ENCODE measurements at places on chromosomes 3 and 15.
A peak's percentile ranks its signal among the peaks of the same experiment; 100 is the strongest.

DNA sequence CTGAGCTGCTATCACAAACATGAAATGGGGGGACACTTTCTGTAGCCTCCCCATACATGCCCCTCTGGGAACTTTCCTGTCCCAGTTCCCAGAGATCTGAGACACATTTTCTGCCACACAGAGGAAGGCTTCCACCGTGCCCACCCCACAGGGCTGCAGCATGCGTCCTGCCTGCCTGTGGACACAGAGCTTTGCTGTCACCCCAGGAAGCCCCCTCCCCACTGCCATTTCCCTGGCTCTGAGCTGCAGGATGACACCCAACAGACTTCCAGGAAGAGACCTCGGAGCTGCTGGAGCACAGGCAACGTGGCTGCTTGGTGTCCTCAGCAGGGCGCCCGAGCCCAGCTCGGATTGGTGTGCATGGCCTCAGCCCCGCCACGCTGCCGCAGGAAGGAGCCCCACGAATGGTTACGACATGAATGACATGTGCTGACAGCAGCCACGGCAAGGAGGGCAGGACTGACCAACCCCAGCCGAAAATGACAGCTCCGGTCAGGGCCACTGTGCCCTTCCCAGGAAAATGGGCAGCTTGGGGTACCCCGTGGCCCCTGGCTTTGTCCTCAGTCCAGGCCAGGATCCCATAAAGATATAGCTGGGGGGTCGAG, 81.3 kb downstream of the VGLL4 start:
- no peak for DNase-seq

- DNase-seq = no peak
These were observed 80.8 kb downstream of the MOBP start for GRCh38 chr3:39548282-39548681.

DNA sequence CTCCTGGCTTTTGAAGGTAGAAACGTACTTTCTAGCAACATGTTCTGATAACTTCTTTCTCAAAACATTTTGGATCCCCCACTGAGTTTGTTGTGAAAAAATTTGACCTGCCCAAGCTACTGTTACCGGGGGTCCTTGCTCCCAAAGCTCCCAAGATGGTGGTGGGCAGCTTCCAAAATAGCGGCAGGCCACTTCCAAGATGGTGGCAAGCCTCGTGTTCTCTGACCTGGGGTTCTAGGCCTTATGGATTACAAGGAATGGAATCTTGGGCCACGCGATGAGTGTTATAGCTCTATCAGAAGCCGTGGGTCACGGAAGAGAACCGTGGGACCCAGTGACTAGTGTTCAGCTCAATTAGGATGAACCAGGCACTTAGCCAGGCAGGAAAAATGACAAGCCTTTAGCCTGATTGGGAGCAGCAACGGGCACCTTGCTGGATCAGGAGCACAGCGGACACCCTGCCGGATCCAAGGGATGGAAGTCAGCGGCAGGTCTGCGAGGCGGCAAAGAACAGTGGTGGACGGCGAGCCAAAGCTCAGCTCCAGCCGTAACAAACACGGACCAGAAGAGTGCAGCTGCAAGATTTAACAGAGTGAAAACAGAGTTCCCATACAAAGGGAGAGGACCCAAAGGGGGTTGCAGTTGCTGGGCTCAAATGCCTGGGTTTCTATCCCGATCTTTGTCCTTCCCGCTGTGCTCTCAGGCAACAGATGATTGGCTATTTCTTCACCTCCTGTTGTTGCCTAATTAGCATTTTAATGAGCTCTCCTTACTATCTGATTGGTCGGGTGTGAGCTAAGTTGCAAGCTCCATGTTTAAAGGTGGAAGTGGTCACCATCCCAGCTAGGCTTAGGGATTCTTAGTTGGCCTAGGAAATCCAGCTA, 133.3 kb downstream of the WDR72 start:
- DNase-seq = no peak

- DNase-seq = no peak
These were observed 215.9 kb upstream of the CTDSPL start for GRCh38 chr3:37645517-37646380.

DNA sequence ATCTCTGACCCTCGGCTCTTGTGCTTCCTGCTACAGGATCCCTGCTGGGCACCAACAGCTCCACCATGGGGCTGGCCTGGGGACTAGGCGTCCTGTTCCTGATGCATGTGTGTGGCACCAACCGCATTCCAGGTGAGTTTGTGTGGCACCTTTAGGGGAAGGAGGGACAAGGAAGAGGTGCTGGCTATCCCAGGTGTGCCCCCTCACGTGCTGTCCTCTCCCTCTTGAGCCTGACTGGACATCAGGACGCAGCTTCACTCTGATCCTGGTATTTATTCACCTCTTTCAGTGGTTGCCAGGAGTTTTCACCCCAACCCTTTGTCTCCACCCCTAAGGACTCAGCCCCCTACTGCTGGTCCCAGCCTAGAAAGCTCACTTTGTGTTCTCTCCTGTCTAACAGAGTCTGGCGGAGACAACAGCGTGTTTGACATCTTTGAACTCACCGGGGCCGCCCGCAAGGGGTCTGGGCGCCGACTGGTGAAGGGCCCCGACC, 960 bp downstream of the THBS1 start:
- DNase-seq = peak; percentile 73

DNA sequence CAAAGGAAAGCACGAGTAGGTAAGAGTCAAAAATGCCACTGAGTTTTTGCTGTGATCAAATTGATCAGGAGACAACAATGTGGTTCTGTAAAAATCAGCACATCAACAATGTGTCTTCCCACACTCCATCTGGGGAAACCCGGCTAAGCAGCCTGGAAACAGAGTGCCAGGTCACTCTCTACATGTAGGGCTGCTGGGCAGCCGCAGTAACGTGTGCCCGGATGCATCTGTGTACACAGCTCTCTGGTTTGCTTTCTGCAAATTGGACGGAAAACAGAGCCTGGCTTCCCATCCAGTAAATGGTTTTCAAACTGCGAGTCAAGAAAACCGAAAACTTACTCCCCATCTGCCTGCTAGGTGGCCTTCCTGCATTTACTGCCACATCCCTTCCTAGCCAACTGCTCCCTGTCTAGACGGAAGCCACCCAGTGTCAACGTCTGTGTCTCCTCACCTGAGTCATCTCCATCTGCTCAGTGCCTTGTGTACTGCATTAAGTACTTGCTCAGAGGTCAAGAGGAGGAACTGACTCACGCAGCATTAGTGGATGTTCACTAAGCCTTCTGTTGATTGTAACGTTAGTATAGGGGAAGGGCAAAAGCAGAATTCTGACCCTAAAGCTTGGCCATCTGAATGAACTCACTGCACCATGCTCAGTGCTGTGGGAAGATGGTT, 124.1 kb downstream of the TJP1 start:
- peak; percentile 94 for DNase-seq

- no peak for DNase-seq
These were observed 7.6 kb downstream of the CELSR3 start for GRCh38 chr3:48655063-48655462.
